ENCODE measurements at places on chromosomes 7 and 10. TPM values are rescaled to one million over a fixed set of nuclear protein-coding genes. Genes with fewer than 3 reads are reported as not detected.

DNA sequence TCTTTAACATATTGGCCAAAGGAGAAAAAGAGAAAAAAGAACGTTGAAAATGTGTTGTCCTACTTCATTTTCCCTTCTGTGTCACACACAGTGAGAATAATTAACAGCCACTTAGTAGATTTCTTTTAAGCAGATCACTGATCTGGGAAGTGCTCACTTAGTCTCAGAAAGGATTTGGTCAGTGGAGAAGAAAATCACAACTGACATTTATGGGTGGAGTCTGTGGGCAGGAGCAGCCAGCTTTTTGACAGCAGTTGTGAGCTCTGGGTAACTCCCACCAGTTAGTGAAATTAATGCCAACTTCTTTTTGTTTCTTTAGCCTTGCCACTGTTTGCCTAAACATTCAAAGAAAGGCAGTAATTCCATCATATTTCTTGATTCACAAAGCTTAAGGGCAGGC, 49.7 kb downstream of the CDK14 start:
- peaks cover 32% of the 10 kb centered on the region for H3K36me3 ChIP-seq
- peak overlapping the region; percentile 15 for H3K27ac ChIP-seq
- no peak for DNase-seq
- no peak overlapping the region for H3K4me3 ChIP-seq
- no peaks in the 10 kb centered on the region for H3K27me3 ChIP-seq

ZNF487 gene
- total RNA-seq, result 2.8 TPM

- H3K4me1 ChIP-seq, result no peaks in the 10 kb centered on the region
- H3K4me3 ChIP-seq, result no peak overlapping the region
- H3K27me3 ChIP-seq, result no peaks in the 10 kb centered on the region
- H3K27ac ChIP-seq, result no peak overlapping the region
- DNase-seq, result no peak
- H3K36me3 ChIP-seq, result no peaks in the 10 kb centered on the region
Observed at GRCh38 chr7:48321319-48322010, 150.2 kb downstream of the ABCA13 start.

GRCh38 chr7:122310119-122311021, 5.8 kb upstream of the FEZF1 start:
- H3K27me3 ChIP-seq, result peaks cover 99% of the 10 kb centered on the region
- DNase-seq, result no peak
- H3K4me3 ChIP-seq, result peak overlapping the region; percentile 14

- no peak overlapping the region for H3K4me3 ChIP-seq
- H3K27ac ChIP-seq, result peak overlapping the region; percentile 53
- peaks cover 17% of the 10 kb centered on the region for H3K36me3 ChIP-seq
- no peak for DNase-seq
Observed at GRCh38 chr10:20276127-20276979, 460.1 kb downstream of the PLXDC2 start.

GRCh38 chr10:50232261-50232639, 19.1 kb downstream of the ASAH2 start:
- H3K27ac ChIP-seq, result no peak overlapping the region
- no peaks in the 10 kb centered on the region for H3K36me3 ChIP-seq
- H3K4me1 ChIP-seq, result no peaks in the 10 kb centered on the region

GRCh38 chr10:91665842-91666241, 33.0 kb upstream of the PPP1R3C start:
- H3K27me3 ChIP-seq, result no peaks in the 10 kb centered on the region
- no peak overlapping the region for H3K27ac ChIP-seq
- no peaks in the 10 kb centered on the region for H3K4me1 ChIP-seq

GRCh38 chr10:71873582-71874211, 22.6 kb upstream of the PSAP start:
- H3K36me3 ChIP-seq, result no peaks in the 10 kb centered on the region
- no peak overlapping the region for H3K27ac ChIP-seq
- H3K4me1 ChIP-seq, result peaks cover 2% of the 10 kb centered on the region
- no peak overlapping the region for H3K4me3 ChIP-seq
- no peak for DNase-seq

DNA sequence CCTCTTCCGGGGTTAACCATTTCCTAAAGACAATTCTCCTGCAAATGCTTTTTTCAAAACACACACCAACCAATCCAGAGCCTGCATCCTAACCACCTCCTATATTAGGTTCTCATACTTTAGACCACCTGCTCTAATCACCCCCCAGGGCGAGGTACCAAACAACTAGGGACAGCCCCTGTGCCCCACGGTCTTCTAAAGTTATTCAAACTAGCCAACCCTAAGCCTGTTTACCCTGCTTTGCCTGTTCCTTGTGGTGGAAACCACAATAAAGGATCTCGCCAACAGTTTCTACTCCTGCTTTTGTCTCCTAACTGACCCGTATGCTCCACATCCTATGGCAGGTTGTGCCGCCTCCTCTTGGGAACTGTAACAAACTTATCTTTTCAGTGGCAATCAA, 21.1 kb downstream of the SP4 start:
- H3K4me3 ChIP-seq, result no peak overlapping the region
- no peaks in the 10 kb centered on the region for H3K27me3 ChIP-seq
- no peaks in the 10 kb centered on the region for H3K4me1 ChIP-seq
- peaks cover 32% of the 10 kb centered on the region for H3K36me3 ChIP-seq

GRCh38 chr7:148277042-148277660, 313.4 kb upstream of the C7orf33 start:
- peaks cover 8% of the 10 kb centered on the region for H3K4me1 ChIP-seq
- H3K27me3 ChIP-seq, result no peaks in the 10 kb centered on the region

Data from mesothelial cell of epicardium (in vitro differentiated cells).